Fibroblast of gingiva (primary cell): ENCODE measurements at places on chromosomes 5 and 9.

DNA sequence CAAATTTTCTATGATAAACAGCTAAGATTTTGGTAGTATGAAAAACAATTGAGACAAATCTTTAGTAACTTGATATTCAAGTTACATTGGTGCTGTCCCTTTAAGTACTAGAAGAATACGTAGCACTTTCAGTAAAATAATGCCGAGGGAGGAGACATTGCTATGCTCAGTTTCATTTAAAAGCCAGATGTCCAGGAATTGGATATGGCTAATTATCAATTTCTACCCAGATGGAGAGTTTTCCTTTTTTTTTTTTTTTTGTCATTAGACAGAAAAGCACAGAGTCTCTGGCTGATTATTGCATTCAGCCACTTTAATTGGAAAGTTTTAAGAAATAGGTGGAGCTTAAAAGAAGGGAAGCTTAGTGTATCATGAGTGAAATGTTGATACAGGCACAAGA, 40.4 kb upstream of the APC start:
- no peak for DNase-seq

- peak; percentile 65 for DNase-seq
These were observed 343 bp downstream of the KIAA0825 start for GRCh38 chr5:94618029-94618492.

- DNase-seq, result peak; percentile 12
These were observed 323.4 kb downstream of the NR2F1-AS1 start for GRCh38 chr5:93257616-93258015.

- no peak for DNase-seq
These were observed 780.2 kb upstream of the WWC1 start for GRCh38 chr5:167511276-167511675.

- peak; percentile 12 for DNase-seq
These were observed 164.1 kb upstream of the ZNF618 start for GRCh38 chr9:113712053-113712452.

- no peak for DNase-seq
These were observed 22.4 kb downstream of the ZDHHC11B start for GRCh38 chr5:761854-762710.

DNA sequence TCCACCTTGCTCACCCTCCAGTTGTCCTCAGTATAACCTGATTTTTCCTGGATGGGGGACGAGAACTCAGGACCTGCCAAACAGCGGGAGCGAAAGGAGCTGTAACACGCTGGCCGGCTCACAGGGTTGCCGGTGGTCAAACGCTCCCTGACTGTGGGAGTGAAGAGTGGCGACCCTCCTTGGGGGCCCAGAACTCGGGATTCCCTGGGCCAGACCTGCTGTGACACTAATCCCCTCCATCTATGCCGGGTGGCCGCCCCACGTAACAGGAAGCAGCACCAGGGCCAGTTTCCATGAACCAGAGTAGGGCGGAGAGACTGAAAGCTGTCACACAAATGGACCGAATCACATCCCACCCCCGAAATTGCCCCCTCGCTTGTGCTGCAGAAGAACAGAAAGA, 1809.2 kb upstream of the ACO1 start:
- DNase-seq, result no peak

GRCh38 chr9:113918697-113919350, 42.7 kb downstream of the ZNF618 start:
- no peak for DNase-seq

DNA sequence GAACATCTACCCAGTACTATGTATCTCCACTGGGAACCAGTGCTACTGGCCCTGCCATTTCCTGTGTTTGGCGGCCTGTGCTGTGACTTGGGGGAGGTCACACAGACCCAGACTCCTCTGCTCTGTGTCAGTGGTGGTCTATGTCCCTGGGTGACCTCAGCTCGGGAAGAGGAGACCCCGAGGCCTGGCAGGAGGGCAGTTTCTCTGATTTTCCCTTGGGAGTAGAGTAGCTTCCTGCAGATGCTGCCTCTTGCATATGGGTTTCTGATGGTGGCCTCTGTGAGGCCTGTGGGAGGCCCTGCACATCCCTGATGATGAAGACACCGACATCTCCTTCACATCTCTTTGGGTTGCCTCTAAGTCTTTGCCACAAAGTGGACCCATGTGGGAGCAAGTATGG, 13.0 kb upstream of the SMIM32 start:
- no peak for DNase-seq

- peak; percentile 59 for DNase-seq
These were observed 2.2 kb downstream of the INPP5E start for GRCh38 chr9:136437430-136437829.

GRCh38 chr5:56696900-56697299, 118.4 kb upstream of the MAP3K1 start:
- peak; percentile 66 for DNase-seq

DNA sequence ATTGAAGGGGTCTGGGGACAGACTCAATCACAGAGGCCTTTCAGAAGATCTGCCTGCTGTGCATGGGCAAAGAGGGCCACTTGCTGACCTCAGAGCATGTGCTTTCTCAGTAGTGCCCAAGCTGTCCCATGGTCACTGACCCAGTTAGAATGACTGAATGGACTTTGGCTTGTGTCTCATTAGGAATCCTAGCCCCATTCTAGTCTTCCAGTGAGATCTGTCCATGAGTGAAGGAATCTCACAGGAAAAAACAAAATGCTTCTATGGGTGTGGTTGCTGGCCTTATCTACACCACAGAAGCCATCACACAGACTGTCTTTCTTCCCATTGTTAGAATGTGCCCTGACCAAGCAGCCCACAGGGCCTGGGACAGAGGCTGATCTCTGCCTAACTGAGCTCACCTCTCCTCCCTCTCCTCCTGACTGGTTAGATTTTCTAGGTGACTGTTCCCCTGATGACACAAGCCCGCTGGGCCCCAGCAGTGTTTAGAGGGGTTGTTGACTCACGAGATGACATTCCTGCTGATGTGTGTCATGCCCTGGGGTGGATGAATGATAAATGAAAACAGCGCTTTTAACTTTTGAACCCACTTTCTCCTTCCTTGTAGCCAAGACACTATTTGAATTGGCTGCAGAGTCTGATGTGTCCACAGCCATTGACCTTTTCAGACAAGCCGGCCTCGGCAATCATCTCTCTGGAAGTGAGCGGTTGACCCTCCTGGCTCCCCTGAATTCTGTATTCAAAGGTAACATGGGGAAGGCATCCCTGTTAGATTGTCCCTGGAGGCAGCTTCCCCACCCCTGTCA, 24.8 kb downstream of the TGFBI start:
- DNase-seq, result peak; percentile 86

GRCh38 chr5:4015709-4016108, 420.1 kb downstream of the IRX1 start:
- DNase-seq, result no peak

DNA sequence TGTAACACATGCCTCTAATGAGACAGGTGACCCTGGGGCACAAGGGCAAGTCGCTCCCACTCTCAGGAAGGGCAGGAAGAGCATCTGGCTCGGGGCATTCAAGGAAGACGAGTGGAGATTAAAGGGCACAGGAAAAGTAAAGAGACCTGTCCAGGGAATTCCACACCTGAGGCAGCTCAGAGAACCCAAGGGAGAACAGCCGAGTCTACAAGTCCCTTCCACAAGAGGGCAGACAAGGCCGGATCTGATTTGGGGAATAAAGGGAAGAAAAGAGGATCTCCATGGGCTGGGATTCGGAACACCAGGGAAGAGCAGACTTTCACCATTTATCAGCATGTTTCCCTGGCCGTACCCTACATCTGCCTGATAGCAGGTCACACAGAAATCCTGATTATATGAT, 28.1 kb downstream of the GPX3 start:
- no peak for DNase-seq

- DNase-seq, result peak; percentile 59
These were observed 5.6 kb downstream of the MAMDC2 start for GRCh38 chr9:70049236-70049635.

GRCh38 chr5:50715001-50715400, 48.6 kb downstream of the PARP8 start:
- no peak for DNase-seq

DNA sequence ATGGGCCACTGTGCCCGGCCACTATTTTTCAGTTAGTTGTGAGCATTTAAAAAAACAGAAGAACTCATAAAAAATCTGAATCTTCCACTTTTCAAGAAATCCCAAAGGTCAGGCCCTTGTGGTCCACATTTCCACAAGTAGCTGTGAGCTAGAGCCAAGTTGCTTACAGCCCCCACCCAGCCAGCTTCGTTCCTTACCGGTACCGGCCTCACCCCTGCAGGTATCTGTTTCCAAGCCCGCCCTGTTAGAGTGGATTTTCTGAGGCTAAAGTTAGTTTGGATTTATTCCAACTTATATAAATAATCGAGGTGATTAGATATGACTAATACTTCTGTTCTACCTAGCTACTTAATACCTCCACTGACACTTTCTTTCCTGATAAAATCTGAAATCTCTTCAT, 81.0 kb downstream of the F2RL2 start:
- DNase-seq, result no peak

- no peak for DNase-seq
These were observed 178.2 kb upstream of the FBXL7 start for GRCh38 chr5:15321776-15322175.

- no peak for DNase-seq
These were observed 607 bp downstream of the PCSK1 start for GRCh38 chr5:96432216-96433065.

DNA sequence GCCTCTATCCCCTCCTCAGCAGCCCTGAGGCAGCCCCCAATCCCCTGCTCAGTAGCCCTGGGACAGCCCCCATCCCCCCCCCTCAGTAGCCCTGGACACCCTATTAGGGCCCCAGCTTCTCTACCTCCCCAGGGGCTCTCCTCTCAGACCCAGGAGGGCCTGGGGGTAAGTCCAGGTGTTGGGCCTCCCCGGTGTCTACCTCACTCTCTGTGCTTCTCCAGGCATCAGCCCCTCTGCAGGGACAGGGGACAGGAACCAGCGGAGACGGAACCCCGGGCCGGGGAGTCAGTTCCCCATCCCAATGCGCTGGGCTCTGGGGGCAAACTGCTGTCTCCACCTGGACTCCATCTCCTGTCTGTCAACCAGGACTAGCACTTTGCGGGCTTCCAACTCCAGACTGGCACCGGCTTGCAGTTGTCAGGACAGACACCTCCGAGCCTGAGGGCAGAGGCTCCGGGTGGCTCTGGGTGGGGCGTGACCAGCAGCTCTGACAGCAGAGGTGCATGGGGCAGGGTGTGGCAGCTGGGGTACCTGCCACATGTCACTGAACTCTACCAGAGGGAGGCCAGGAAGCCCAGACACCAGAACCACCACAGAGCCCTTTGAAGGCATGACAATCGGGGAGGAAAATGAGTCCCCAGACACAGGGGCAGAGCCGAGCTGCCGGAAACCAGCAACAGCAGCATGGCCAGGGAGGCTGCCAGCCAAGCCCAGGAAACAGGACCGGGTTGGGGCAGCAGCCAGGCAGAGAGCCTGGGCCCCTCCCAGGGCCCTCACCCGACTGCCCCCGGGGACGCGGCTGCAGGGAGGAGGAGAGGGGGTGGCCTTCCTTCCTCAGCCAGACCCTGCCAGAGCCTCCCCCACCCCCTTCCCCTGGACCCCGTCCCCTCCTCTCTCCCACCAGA, 17.7 kb upstream of the UBAC1 start:
- DNase-seq, result no peak

- no peak for DNase-seq
These were observed 30.0 kb upstream of the CLINT1 start for GRCh38 chr5:157888814-157889532.

DNA sequence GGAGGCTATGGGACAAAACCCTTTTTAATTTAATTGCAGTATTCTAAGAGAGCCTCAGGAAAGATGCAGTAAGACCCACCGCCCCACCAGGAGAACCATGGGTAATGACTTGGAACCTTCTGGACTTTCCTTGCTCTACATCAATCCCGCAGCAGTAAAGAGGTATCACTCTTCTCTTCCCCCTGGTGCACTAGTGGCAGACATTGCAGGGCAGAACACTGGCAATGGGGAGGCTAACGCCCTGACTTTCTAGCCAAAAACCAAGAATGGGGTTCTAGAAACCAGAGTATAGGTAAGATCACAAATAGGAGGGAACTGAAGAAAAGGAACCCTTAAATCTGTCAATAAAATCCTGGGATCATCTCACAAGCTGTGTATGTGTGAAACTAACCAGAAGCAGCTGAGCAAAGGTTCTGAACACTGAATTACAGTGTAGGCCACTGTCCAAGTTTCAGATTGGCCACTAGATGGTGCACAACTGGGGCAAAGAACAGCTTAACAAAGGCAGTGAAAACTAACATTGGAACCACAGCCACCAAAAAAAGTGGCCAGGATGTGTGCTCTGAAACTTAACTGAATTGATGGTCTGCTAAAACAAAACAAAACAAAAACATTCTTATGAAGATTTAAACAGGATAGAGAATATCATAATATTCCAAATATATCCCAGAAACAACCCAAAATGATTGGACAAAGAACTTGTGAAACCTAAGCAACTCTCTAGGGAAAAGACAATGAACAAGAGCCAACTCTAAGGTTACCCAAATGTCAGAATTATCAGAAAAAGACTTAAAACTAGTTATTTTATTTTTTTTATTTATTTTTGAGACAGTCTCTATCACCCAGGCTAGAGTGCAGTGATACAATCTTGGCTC, 6.6 kb upstream of the FAM151B start:
- DNase-seq, result peak; percentile 67

GRCh38 chr5:171678646-171679045, 107.0 kb upstream of the SMIM23 start:
- DNase-seq, result no peak

DNA sequence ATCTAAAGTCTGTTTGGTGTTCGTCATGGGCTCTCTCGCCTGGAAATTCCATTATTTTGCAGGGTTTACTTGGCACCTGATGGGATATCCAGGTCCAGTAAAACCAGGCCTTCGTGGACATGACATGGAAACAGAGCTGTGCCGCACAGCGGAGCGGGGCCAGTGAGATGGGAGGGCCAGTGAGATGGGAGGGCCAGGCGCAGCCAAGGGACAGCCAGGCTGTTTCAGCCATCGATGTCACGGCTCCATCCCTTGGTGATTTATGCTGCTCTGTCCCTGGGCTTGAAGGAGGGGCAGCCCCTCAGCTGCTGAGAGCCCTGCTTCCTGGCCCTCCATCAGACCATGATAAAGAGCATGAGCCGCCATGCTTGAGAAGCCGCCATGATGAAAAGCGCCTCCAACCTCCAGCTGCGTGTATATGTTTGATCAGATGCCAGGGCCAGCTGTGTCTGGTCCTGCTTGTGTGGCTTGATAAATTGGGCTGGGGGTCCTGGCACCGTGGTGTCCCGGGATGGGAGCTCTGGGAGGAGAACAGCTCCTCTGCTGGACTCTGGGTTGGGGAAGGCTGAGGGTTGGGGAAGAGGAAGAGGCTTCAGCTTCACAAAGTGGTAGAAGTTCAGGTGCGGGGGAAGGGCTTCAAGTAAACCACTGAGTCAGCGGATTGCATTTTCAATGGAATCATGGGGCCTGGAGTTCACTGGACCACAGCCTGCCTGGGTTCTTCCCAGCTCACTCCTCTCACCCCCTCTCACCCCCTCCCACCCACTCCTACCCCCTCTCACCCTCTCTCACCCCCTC, 6.1 kb upstream of the COL5A1 start:
- DNase-seq, result no peak

GRCh38 chr9:120235081-120235480, 344.9 kb downstream of the CDK5RAP2 start:
- no peak for DNase-seq

- no peak for DNase-seq
These were observed 97.3 kb upstream of the PANK3 start for GRCh38 chr5:168676501-168676900.

GRCh38 chr9:69535286-69535832, 136.8 kb downstream of the APBA1 start:
- no peak for DNase-seq
